ENCODE measurements at places on chromosomes 4 and X.

- no peak for DNase-seq
Measured at GRCh38 chr4:11821772-11822430, 393.2 kb upstream of the HS3ST1 start.

- DNase-seq = no peak
Measured at GRCh38 chr4:165763640-165764039, 109.4 kb upstream of the TLL1 start.

- no peak for DNase-seq
Measured at GRCh38 chr4:125313497-125313896, 1.3 kb upstream of the FAT4 start.

DNA sequence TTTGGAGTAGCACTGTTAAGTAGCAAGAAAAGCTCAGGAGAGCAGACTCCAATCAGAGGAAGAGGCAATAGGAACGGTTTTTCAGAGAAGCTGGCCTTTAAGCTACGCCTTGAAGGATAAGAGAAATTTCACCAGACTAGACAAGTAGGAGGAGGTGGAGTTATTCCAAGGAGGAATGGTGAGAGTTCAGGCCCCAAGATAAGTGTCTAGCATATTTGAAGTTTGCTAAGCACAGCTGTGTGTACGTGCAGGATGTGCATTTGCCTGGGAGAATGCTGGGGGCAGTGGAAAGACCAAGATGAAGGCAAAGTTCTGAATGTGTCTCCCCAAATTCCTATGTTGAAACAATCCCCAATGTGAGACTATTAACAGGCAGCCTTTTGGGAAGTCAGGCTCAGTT lies 91.6 kb downstream of the SOWAHB start:
- no peak for DNase-seq
